NCI-H226 (cell line): ENCODE measurements at places on chromosomes 3 and 15.

GRCh38 chr3:39208463-39209055 is 16.2 kb upstream of the XIRP1 start:
- peak; percentile 39 for DNase-seq

GRCh38 chr15:62173215-62173614 is 8.1 kb upstream of the C2CD4B start:
- peak; percentile 43 for DNase-seq

DNA sequence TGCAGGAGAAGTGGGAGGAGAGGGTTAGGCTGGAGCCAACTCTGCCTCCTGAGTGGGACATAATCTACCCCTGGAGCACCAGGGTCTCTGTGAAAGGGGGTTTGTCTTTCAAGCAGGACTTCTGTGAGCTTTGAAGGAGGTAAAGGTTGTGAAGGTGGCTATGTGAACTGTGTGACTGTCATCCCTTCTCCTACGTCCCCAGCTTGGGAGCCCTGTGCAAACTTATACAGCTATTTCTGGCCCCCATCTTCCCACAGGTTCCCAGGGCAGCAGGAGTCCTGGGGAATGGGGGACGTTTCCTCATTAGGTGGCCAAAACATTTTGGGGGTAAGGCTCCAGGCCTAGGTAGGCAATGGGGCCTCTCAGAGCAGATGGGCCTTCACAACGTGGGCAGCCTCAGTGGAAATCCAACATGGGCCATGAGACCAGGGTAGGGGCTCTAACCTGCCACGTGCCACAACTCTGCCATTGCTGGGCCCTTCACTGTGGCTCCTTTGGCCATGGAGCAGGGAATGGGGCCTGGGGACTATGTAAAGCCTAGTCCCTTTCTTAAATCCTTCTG is 3.5 kb downstream of the VIPR1 start:
- DNase-seq: no peak

DNA sequence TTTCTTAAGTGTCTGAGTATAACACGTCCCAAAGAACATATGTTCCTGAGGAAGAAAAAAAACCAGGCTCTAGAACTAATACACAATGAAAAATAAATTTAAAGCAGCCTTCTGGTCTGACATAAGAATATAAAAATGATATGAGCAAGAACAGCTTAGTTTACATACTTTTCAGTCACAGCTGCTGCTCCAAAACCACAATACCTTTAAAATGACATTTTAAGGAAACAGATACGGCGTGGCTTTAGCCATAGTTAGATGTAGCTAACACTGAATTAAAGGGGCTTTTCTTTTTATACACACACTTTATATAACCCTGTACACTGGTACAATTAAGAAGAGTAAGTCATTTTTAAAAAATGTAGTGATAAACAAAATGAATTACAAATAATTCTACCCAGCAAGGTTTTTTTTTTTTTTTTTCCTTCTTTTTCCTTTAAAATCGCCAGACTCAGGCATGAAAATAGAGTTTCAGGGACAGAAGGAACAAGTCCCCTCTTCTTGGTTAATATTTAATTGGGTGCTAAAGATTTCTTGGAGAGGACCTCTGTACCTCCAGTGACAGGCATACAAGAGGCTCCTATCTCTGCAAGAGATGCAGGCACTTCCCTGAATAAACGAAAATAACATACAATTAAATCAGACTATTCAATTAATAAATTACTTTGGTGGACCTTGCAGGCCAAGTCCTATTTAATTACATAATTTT is 265.6 kb downstream of the FOXP1 start:
- no peak for DNase-seq

DNA sequence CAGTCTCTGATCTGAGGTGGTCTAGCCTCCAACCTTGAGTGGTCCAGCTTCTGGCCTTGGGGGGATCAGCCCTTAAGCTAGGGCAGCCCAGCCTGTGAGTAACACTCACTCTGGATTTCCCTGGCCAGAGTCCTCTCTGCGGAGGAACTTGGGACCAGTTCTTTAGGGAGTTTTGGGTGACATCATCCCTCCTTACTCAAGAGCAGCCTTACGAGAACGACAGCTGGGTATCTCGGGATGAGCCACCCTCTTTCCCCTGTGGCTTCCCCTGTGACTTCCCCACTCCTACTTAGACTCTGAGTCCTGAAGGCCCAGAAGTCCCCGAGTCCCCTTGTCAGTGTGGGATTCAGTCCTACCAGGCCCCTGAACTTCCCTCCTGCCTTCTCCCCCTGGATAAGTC is 10.2 kb upstream of the PLXND1 start:
- no peak for DNase-seq

- DNase-seq: no peak
These were observed 290.9 kb downstream of the C3orf38 start for GRCh38 chr3:88440701-88441100.

GRCh38 chr3:171001957-171002694 is 24.4 kb downstream of the SLC2A2 start:
- no peak for DNase-seq

- DNase-seq: peak; percentile 22
These were observed 11.6 kb downstream of the GPR160 start for GRCh38 chr3:170049146-170050000.

DNA sequence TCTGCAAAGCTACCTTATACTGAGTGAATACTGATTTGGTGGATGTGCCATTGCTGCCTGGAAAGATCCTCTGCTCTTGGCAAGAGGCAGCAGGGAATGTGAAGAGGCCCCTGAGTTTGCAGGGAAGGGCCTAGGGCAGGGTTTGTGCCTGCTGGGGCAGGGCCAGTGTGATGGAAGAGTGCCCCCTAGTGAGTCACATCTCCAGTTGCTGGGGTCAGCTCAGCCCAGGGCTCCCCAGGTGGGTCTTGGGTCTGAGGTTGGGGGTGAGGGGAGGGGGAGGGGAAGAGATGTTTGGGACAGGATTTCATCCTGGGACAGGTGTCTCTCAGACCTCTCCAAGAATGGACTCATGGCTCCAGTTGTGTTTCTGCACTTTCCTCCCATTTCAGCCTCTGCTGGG is 4.1 kb upstream of the AMOTL2 start:
- DNase-seq: no peak
